ENCODE measurements at places on chromosomes 16 and 17.

DNA sequence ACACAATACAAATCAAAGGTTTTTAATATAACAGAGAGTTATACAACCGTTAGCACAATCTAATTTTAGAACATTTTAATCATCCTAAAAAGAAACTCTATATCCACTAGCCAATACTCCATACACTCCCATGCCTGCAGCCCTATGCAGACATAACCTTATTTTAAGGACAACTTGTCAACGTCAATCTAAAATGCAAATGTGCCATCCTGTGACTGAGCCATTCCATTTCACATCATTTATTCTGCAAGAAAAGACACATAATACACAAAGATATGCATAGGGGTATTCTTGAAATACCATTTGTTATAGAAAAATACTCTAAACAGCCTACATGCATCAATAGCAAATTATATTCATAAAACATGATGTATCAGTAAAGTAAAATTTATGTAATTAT lies 106.7 kb downstream of the CEP112 start:
- no peak for DNase-seq

DNA sequence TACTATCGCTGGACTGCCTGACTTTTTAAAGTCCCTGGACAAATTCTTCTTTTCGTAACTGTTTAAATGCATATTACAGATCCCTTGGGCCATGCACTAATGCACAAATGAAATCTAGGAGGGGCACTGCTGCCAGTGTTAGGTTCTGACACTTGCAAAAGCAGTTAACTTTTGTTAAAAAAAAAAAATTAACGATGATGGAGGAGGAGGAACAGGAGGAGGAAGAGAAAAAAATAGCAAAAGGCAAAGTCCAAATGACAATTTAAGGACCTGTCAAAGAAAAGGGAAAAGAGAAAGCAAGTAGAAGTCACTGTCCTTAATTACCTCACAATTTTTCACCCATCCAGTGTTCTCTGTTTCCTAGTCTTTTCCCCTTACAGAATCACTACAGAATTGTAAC lies 97.8 kb upstream of the CORO6 start:
- no peak for DNase-seq

GRCh38 chr16:2471016-2471652 lies at the start of gene NTN3:
TSS of gene NTN3 (plus strand) at chr16:2471297. CDS start at chr16:2471702, 405 bp downstream.
- no peak for DNase-seq

DNA sequence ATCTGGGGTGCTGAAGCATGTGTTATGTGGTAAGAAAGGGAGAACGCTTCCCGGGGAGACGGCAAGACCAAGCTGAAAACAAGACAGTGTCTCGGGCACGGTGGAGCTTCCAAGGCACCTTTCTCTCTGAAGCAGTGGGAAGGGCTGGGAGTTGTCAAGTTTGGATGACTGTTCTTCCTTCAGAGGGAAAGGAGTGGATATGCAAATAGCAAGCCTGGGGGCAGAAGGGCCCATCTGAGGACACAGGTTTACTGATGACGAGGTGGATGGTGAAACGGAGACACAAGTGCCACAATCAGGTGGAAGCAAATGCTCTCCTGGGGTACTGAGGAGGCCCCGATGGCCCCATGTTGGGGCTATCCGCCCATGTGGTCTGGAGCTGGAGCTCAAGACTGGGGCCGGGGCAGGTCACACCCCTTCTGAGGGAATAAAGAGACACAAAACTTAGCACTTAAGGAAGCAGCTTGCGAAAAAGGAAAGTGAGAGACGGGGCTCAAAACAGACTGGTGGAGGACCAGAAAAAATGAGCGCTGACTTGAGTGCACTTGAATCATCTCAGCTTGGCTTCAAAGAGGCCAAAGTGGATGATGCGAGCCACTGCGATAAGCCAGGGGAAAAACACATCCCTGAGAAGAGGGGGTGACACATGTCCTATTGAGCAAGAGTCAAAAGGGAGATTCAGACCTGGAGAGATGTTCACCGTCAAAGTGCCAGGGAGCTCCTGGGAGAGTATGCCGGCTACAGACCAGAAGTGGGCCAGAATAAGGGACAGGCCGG lies 34.8 kb upstream of the MTSS2 start:
- DNase-seq = no peak

DNA sequence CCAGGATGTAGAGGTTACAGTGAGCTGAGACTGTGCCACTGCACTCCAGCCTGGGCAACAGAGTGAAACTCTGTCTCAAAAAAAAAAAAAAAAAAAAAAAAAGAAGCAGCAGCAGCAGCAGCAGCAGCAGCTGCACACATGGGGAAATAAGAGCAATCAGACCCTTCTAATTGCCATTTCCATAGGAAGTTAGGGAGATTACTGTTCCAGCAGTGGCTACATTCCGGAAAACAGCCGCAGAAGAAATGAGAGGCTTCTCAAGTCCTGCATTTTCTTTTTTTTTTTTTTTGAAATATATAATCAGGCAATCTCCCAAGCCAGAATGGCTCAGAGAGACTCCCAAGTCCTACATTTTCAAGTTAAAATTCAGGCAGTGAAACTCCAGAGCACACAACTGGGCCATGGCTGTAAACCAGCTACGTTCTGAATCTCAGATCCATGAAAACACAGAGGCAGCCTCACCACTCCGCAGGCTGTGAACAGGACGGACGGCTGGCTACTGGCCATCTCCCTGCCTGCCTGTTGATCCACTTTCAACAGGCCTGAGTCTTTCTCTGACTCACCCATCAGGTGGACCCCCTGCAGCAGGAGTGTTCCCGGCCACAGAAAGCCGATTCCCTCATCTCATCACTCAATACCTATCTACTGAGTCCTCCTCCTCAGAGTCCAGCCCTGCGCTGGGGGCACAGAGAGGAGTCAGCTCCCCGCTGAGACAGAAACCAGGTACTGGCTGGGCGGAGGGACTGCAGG lies 15.0 kb downstream of the TRPV1 start:
- no peak for DNase-seq

DNA sequence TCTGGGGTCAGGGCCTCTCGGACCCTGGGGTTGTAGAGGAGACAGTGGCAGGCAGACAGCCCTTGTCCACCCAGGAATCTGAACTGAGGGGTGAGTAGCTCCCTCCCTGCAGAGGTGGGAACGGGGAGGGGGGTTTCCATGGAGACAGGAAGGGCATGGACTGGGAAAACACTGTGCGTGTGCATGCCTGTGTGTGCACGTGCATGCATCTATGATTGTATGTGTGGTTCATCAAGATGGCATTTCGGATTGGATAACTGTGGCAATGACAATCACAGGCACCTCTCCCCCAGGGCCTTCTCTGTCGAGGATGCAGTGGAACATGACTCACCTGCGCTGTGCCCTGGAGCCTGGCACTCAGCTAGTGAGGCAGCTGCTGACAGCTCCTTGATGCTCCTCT lies 6.1 kb upstream of the CD300C start:
- no peak for DNase-seq

DNA sequence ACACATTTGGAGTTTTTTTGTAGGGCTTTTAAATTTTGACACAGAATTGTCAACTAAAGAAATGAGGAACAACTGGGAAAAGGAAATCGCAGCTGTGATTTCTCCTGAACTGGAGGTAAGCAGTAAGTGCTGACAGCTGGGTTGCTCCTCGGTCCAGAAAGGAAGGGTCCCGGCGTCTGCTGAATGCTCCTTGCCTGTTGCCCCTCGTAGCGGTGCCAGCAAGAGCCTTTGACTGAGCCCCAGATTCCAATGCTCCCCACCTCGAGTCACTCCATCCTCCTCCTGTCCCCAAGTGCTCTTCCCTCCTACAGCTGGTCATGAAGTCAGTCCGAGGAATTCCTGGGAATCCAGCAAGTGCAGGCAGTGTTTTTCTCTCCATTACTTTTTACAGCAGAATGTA lies 32.0 kb upstream of the ENDOV start:
- DNase-seq = no peak

DNA sequence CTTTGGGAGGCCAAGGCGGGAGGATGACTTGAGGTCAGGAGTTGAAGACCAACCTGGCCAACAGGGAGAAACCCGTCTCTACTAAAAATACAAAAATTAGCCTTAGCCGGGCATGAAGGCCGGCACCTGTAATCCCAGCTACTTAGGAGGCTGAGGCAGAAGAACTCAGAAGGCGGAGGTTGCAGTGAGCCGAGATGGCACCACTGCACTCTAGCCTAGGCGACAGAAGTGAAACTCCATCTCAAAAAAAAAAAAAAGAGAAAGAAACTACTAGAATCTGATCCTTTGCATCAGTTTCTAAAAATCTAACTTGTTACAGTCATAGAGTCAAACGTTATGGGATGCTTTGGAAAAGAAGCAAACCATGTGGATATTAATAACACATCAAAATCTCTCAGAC lies 1.6 kb upstream of the PECAM1 start:
- no peak for DNase-seq

DNA sequence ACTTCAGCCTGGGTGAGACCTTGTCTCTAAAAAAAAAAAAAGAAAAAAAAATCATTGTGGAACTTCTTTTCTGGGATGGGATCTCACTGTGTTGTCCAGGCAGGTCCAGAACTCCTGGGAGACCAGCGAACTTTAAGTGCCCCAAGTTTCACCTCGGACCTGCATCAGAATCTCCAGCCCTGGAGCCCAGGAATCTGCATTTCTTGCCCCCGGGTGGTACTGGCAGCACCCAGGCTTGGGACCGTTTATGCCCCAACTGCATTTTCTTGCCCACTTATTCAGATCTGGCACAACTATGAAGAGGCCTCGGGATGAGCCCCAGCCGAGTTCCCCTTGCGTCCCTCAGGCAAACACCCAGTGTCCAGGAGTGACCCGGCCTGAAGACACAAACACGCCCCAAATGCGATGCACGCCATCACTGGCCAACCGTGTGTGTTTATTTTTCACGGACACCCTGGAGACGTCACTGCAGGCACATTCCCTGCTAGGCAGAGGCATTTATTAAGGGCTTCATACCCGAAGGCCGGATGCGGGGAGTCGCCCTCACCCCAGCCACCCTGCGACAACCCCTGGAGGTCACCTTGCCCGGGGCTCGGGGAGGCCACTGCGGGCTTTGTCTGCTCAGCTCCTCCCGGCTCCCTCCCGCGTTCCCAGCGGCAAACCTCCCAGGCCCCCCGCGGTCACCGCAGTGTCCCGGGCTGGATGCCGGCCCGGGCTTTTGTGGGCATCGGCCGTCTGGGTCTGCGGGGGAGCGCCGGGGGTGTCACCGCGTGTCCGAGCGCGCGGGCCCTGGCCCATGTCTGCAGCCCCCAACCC lies 684 bp upstream of the SPIRE2 start:
- DNase-seq = no peak

Data from activated T-helper 1 cell treated with Interleukin-2 at 50 U/mL for 16 hours (primary cell).